ENCODE measurements at places on chromosomes 7 and 10.

DNA sequence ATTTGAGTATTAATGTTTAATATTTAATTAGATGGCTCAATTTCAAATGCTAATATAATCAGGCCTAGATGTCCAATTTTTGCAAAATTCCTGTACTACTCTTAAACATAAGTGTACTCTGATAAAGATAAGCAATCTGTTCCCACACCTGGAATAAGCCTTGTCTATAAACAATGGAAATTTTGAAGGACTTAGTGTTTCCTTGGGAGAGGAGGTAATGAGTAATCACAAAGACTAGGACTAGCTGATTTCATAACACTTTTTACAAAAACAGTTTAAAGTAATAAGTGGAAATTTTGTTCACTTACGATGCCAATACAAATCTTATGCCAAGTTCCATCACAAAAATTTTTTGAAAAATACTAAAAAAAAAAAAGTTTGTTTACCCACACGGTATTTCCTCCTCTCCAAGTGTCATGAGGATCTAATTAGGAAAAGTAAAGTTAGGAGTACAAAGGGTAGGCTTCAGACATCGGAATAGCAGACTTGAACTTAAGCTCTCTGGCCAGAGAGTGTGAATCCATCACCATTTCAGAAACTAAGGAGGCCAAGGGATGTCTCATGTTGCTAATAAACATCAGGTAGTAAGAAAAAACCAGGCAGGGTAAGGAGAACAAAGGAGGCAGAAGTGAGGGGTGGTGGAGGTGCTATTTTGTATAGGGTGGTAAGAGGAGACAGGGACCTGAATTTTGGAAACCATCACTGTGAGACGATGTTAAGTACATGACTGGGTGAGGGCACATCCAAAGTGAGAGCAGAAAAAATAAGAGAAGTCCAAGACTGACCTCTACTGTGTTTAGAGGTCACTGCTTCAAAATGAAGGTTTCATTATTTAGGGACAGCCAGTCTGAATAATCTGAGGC lies 61.3 kb downstream of the RAPGEF5 start:
- DNase-seq = no peak

DNA sequence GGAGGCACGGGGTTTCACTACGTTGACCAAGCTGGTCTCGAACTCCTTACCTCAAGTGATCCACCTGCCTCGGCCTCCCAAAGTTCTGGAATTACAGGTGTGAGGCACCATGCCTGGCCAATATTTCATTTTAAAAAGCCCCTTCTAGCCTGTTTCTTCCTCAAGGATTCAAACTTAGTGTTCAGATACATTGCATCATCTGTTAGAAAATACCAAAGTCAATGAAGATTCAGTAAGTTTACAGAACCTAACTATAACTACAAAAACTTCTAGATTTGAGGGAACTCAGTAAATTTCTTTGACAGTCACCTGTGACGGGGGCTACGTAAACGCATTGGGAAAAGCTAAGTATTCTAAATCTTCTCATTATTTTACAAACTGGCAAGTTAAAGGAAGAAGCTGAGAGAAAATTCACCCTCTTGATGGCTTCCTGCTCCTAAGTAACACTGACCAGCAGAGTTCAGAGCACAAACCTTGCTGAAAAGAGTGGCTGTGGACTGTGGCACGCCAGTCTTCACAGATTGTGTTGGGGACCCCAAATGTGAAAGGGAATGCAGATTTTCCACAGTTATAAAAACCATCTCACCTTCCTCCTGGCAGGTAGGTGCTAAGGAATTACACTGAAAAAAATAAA lies 162.2 kb downstream of the PKD1L1 start:
- no peak for DNase-seq

DNA sequence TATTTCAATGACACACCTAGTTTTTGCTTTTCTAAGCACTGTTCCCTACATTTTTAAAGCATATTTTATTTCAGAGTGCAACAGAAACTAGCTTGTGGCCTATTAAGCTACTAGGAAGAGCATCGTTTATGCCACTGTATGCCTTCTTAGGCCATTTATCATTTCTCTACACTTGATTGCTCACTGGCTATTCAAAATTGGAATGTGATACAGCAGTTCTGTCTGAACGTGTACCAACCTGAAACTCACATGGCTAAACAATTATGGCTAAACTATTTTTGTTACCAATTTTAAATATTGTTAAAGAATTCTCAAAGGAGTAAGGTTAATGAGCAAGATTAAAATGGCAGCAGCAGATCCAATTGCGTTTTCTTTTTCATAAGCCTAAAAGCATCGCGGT lies 105.2 kb downstream of the GSAP start:
- no peak for DNase-seq

DNA sequence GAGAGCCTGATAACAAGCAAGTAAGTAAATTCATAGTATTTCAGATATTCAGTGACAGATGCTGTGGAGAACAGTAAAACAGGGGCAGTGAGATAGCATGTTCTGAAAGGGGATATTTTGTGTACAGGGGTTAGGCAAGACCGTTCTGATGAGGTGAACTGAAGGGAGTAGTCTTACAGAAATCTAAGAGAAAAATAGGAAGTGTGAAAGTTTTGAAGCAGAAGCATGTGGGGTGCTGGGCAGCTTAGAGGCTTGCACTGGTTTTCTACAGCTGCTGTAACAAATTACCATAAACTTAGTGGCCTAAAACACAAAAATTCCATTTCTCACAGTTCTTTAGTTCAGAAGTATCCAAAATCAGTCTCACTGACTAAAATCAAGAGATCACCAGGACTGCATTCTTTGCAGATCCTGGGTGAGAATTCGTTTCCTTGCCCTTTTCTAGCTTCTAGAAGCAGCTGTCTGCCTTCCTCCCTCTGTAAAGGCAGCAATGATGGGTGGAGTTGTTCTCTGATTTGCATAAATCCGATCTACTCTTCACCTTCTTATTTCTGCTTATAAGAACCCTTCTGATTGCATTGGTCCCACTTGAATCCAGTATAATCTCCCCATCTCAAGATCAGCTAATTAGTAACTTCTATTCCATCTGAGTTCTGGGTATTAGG lies 7.5 kb upstream of the KLF14 start:
- no peak for DNase-seq

- no peak for DNase-seq
Observed at GRCh38 chr10:86111902-86112545, 254.6 kb downstream of the GRID1 start.

- no peak for DNase-seq
Observed at GRCh38 chr7:96708872-96709271, 774 bp downstream of the SEM1 start.

DNA sequence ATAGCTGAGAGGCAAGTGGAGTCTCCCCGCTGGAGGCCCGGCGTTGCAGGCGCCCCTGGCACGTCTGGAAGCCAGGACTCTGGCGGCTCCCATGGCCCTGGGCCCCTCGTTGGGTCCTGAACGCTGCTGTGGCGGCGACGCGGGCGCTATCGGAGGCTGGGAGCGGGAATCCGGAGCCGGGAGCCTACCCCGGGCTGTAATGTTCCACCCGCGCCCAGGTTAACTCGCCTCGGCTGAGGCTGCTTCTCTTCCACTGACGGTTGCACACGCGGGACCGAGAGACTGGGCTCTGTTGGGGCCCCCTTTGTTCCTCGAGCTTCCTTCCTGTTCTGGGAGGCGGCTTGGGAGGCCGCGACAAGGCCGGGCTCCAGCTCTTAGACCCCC lies 1.3 kb upstream of the HOXA5 start:
- no peak for DNase-seq

DNA sequence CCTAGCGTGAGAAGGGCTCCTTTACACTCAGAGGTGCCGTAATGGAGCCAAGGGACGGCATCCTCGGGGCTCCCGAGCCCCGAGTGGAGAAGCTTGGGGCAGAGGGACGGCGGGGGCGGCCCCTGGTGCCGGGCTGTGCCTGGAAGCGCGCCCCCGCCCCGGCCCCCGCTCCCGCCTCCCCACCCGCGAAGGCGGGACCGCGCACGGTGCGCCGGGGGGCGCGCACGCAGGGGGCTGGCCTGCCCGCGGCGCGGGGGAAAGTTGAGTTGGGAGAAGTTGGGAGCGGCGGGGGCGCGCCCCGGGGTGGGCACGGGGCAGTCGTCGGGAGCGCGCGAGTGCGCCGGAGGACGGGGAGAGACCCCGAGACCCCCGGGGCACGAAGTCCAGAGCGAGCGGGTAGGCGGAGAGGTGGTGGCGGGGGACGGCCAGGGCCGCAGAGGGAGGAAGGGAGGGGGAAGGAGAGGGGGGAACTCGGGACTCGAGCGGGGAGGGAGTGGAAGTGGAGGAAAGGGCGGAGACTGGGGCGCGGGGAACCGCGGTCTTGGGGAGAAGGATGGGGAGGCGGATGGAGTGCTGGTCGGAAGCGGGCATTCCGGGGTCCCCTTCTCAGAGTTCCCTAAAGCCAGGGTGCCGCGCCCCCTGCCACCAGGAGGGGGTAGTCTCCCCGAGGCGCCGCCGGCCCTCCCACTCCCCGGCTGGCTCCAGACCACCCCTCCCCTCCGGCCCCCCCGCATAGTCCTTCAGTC lies at the start of gene SLC4A2:
Gene SLC4A2 (plus strand): TSS at position 223 of the 746 bp plus-strand sequence. CDS start 2,399 bp downstream, outside the sequence.
- DNase-seq = peak; percentile 28

Data from NCI-H2107 (cell line).